ENCODE measurements at places on chromosomes 1 and 21.

DNA sequence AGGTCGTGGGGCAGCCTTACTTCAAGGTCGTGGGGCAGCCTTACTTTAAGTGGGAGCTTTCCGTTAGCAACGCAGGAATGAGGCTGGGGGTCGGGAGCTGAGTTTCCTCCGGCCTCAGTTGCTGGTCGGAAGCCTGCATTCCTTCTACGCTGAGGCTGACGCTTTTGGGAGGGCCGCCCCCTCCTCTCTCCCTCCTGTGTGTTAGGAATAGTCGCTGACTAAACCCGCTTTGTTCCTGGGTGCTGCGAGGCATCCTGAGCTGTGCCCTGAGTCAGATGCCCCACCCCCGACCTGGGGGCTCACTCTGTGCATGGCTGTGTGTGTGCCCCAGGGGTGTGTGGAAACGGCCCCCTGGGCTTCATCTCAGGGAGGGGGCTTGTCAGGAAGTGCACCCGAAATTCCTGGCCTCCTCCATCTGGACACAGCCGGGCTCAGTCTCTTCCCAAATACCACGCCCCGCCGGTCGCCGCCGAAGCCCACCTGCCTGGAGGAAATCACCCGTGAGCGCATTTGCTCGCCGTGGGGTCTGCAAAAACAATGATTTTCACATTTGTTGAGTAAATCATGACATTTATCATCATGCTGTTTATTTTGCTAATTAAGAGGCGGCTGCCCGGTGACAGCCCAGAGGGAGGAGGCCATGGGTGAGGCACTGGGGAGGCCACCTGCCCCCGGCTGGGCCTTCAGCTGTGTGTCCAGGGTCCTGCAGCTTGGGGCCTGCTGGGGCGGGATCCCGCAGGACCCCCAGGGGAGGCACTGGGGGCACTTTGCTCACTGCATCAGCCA lies 121.4 kb downstream of the PRDM16 start:
- no peak for DNase-seq

DNA sequence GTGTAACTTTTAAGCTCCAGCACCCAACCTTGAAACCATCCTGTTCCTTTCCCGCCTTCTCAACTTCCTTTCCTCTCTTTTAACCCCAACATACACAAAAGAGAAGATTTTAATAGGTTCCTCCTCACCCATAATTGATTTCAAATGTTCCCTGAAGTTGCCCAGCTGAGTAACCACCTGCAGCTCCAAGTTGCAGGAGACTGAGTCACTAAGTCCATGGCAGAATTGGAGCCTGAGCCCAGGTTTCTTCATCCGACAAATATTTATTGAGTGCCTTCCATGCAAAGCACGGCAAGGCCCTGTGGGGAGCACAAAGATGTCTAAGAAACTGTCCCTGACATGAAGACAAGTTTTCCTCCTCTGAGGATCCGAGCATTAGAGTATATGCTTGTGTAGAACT lies 97.7 kb downstream of the PAPPA2 start:
- DNase-seq: no peak

- no peak for DNase-seq
Observed at GRCh38 chr1:181430015-181430885, 53.1 kb upstream of the CACNA1E start.

DNA sequence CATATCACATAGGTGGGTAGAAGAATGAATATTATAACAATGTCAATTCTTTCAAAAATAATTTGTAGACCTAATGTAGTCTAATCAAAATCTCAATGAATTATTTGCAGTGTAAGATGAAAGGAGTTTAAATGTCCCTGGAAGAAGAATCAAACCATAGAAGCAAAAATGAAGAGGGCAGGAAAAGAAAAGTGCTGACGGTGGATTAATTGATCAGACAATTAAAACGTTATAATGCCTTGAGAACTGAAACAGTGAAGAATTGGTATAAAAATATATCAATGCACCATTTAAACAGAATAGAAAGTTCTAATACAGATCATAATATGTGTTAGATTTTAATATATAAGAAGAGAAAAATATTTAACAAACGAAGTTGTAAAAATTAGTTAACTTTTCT lies 109.8 kb downstream of the TYW3 start:
- no peak for DNase-seq

DNA sequence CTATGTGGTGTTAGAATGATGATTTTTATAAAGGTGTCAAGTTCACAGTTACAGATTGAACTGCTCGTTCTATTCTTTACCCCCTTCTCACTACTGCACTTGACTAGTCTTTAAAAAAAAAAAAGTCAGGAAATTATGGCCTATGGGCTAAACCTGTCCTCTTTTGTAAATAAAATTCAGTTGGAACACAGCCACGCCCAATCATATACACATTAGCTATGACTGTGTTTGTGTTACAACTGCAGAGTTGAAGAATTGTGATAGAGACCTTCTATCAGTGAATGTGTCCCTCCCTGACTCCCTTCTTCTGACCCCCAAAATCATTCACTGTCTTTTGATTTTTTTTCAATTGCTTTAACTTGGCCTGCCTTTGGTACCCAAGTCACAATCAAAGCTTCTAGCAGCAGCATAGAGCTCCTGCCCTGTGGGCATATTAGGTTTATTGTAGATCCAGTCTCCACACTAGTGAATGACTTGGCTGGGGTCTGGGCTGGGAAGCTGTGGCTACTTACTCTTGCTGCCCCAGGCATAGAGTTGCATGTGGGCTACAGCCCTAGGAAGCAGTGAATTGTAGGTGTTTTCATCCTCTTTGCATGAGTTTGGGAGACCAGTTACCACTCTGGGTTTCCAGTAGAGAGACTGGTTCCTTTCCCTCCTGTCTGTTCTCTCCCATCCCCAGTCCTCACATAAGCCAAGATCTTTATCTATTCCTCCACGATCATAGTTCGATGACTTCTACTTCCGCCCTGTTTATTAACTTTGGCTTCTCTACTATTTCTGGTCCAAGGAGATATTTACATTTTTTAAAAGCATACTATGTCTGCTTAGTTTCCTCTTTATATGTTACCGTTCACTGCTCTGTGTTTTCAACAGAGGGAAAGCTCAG lies 249.9 kb downstream of the FMN2 start:
- DNase-seq: no peak

Measured in Kasumi-1 (cell line).